ENCODE measurements at places on chromosomes 16 and 17.

GRCh38 chr16:71288570-71288889 lies 672 bp downstream of the CMTR2 start:
- DNase-seq = no peak

- no peak for DNase-seq
Measured at GRCh38 chr16:10614685-10615084, 34.3 kb upstream of the EMP2 start.

GRCh38 chr17:10156948-10157607 lies 41.3 kb downstream of the GAS7 start:
- DNase-seq = peak; percentile 95

DNA sequence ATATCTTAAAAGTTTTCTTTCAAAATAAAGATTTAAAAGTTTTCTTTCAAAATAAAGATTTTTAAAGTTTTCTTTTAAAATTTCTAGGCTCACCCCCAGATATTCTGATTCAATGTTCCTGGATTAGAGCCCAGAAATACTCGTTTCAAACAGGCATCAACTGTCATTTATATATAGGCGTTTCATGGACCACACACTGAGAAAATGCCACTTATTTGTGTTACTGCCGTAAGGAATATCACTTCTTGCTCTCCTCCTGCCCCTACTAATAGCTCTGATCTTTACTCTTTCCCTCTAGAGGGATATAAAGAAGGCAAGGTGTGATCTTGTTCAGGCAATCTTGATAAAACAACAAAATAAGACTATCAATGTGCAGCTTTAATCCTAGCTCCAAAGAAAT lies 1324.1 kb downstream of the CDH8 start:
- DNase-seq = no peak

DNA sequence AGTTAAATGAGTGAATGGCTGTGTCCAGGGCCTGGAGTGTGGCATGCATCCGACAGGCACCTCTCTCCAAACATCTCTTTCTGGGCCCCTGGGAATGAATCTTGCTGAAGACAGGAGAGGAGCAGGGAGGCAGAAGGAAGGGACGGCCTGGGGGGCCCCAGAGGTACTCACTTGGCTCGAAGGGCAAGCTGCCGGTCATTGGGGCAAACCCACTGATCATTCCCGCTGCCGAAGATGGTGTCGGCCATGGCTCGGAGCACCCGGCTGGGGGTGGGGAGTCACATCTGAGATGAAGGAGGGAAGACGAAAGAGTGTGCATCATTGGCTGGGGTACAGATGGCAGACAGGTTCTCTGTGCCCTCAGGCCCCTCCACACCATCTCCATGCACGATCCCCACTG lies 25.3 kb downstream of the RPH3AL start:
- DNase-seq = no peak

- DNase-seq = peak; percentile 21
Measured at GRCh38 chr17:56305007-56305406, 151.7 kb downstream of the ANKFN1 start.

GRCh38 chr17:1725642-1726511 lies 1.4 kb downstream of the WDR81 start:
- DNase-seq = no peak

- no peak for DNase-seq
Measured at GRCh38 chr16:977081-977701, 4.4 kb upstream of the SOX8 start.

DNA sequence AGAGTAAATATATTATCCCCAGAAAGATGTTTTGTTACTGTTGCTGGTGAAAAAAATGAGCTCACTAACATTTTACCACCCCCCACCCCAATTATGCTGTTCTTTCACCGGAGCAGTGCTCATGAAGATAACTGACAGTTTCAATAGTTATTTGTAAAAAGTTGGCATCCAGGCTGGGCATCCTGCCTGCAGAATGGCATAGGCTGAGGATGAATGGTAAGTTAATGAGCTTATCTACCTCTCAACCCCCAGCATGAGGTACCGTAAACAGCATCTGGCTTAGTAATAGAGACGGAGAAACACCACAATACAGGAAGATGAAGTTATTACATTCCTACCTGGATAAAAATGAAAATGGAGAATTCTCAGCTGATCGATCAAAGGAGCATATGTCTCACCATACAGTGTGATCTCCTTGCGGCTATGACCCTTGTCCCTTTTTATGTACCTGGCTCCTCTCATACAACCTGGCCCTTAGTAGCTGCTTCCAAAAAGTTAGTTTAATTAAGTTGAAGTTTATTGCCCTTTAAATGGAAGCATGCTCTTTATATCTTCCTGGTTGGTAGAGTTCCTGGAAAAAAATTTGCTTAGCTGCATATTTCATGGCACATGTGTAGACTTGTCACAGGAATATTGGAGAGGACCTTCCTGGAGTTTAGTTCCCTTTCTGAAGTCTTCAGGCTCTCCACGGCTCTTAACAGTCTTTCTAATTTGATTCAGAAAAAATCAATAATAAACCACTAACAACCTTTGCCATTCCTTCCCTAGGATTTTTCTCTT lies 61.2 kb upstream of the MPHOSPH6 start:
- no peak for DNase-seq

DNA sequence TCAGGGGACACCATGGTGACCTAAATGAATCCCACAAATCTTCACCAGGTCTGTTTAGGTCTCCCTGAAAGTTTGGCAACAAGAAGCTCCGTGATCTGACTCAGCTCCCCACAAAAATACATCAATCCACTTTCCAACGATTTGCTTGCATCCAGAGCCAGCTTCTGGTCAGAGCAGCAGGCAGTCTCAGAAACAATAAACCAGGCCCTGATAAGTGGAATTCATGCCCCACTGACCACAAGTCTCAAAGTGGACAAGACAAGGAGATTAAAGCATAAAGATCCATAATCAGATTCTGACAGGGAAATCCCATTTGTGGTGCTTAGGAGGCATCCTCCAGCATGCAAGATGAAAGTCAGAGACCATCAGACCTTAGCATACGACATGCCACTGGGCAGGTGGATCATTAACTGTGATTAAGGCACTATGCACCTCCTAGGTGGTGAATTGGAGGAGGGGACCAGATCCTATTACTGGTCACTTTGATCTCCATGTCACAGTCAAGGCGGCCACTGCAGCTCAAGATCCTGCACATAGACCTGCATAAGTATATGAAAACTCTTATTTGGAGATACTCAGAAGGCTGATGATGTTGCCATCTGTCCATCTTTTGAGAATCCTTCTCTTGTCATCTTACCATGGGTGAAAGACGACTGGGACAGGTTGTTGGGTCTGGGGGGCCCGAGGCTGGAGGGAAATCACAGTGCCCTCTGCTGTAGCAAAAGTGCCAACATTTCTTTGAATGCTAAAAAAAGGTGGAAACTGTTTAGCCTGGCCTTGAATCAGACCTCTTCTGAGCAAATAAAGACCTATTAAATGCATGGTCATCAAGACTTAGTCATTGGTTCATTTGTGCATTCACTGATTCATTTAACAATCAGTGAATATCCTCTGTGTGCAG lies 309.2 kb upstream of the CCL2 start:
- no peak for DNase-seq

DNA sequence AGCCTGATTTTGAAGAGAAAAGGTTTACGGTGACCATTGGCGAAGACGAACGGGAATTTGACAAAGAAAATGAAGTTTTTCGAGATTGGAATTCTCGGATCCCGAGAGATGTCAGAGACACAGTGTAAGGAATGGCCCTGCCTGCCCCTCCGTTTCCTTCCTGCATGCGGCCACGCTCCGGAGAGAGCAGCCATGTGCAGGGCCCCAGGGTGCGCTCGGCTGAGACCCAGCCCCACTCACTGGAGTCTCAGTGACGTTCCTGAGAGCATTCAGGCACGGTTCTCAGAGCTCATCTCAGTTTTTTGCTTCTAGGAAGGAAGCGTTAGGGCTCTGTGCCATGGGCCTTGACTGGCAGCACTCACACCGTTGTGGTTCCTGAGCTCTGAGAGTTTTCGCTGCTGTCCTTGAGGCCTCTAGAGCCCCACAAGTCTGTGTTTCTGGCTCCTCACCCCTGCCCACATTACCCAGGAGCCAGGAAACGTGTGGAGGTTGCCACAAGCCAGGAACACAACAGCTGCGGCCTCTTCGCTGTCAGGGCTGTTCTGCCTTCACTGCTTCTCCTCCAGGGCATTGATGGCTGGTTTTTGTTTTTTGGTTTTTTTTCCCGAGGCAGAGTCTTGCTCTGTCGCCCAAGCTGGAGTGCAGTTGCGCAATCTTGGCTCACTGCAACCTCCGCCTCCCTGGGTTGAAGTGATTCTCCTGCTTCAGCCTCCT lies 29.8 kb downstream of the ZC3H18 start:
- peak; percentile 20 for DNase-seq

DNA sequence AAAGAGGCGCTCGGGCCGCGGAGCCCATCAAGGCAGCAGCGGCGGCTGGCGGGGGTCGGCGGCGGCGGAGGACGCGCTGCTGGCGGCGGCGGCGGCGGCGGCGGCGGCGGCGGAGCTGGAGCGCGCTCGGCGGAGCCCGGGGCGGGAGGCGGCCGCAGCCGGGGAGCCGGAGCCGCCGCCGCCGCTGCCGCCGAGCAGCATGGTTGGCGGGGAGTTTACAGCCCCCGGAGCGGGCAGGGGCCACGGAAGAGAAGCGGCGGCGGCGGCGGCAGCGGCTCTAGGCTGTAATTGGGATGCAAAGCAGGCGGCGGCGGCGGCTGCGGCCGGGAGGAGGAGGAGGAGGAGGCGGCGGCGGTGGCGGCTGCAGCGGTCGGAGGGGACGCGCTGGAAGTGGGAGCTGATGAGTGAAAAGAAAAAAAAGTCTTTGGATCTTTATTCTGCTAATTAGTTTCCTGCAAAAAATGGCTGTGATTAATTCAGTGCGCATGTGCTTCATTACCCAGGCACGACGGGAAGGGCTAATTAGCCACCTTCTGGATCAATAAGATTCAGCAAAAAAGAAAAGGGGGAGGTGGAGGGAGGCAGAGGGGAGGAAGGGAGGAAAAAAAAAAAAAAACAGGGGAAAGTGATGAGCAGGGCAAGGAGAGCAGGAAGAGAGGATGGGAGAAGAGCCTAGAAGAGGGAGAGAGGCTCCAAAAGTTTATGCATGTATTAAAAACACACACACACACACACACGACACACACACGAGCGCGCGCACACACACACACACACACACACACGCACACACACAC lies 10.9 kb upstream of the ZFHX3 start:
- DNase-seq = peak; percentile 49

- no peak for DNase-seq
Measured at GRCh38 chr16:12708266-12708665, 95.4 kb downstream of the CPPED1 start.

DNA sequence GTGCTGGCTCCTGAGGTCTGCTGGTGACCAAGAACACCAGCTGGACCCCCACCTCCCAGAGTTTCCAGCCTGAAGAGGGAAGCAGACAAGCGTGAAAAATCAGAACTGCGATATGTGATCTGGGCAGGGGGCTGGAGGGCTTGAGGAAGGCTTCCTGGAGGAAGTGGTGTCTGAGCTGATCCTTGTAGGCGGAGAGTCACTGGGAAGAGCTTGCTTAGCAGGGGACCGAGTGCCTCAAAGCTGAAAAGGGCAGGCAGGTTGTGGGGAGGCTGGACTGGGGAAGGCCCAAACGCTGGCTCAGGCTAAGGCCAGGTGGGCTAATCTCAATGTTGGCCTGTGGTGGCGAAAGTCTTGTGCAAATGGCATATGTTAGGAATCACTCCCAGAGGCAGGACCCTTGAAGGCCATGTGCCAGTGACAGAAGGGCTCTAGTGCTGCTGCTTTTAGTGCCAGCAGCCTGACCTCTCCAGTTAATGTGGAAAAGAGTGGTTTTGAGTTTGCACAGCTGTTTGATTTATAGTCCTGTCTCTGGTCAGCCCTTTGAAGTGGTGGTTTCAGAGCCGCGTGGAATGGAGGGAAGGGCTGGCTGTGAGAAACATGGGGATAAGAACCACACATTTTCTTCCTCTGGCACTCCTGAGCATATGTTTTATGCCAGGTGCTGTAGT lies 85.3 kb upstream of the LGALS9 start:
- DNase-seq = no peak

DNA sequence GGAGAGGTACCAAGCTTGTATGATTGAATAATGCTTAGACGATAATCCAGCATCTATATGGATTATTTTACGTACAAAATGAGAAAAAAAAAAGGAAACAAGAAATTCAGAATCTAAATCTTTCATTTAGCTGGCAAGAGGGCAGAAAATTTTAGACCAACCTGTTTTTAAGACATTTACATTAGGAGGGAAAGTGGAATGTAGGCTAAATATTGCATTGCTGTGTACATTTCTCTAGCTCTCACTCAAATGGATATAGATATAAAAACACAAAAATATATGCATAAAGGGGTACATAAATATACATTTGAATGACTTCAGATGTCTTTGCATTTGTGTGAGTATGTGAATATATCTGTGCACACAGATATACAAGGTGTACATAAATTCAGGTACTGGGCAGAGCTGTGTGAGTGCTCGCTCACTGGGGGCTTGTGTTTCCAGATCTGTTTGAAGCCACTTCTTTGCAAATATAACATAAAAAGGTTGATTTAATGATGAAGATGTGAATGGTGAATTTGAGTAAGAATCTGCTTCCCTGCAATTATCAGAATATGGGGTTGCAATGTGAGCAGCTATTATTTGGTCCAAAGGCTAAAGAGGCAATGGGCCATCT lies 14.2 kb upstream of the ZFHX3 start:
- no peak for DNase-seq

- DNase-seq = no peak
Measured at GRCh38 chr16:70364399-70364798, 17.7 kb downstream of the DDX19A start.

GRCh38 chr16:64952177-64952576 lies 169.7 kb downstream of the CDH11 start:
- no peak for DNase-seq

DNA sequence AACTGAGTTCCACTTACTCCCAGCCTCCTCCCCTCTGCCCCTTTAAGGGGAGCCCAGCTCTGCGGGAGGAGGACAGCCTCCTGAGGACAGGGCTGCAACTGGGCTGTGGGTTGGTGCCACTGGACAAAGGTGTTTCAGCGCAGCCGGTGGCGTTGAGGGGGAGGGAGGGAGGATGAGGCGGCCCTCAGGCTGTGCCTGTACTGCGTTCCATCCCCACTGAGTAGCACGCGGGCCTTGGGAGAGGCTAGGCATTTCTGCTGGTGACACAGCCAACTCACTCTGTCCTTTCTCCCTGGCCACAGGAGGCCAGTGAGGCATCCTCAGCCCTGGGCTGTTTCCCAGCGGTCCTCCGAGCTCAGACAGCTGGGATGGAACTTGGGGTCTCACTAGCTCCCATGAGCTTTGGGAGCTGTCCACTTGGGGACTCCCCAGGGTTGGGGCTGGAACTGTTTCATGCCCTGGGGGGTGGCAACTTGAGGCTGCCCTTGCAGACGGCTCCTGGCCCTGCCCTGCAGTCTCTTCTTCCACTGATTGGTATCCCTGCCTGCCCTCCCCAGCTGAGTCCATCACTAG lies 70.5 kb downstream of the MPRIP start:
- DNase-seq = no peak

- no peak for DNase-seq
Measured at GRCh38 chr16:15876503-15876902, 11.9 kb downstream of the CEP20 start.

All from KBM-7 (cell line).